AG20443 (cell line): ENCODE measurements at places on chromosomes 13 and 19.

DNA sequence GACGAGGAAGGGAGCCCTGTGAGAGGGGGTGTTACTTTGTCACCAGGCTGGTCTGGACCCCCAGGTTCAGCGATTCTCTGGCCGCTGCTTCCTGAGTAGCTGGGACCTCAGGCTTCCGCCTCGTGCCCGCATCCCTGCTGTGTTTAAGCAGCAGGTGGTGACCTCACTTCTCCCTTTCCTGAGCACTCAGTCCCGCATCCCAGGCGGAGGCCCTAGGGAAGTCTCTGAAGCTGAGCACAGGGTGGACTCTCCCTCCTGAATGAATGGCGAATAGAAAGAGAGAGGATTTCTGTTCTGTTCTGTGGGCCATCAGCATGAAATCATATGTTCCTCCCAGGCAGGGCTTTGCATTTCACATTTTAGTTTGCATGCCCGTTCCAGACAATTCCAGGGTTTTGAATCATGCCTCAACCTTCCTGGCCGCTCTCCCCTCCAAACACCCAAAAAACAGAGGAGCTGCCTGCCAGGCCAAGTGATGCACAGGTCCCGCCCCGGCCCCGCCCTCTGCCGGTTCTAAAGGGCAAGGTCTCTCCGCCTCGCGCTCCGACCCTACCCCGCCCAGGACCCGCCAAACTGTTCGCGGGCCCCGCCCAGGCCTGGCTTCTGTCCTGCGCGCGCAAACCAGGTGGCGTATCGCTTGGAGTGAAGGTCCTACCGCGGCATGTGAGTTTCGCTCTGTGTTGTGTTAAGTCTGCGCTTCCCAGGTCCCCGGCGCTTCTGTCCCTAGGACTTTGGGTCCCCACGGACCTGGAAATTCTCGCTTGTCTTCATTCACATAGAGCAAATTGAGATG is 35.1 kb upstream of the ZNF808 start:
- peak; percentile 29 for DNase-seq

DNA sequence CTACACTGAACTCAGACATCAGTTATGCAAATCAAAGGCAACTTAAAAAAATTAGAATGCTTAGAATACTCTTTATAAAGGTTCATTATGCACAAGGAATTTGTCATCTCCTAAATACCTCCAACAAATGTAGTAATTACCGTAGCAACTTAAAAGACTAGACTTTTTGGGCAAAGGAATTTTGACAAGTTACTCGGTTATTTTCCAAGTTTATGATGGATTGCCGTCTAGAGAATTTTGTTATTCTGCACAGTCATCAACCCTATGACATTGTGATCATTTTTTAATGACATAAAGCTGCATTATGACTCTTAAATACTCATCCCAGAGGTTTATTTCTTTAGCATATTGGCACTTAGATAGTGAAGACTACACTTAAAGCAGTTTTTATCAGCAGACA is 71.9 kb downstream of the TRPC4 start:
- no peak for DNase-seq

- DNase-seq: peak; percentile 16
Observed at GRCh38 chr13:34430294-34430693, 511.8 kb upstream of the NBEA start.

DNA sequence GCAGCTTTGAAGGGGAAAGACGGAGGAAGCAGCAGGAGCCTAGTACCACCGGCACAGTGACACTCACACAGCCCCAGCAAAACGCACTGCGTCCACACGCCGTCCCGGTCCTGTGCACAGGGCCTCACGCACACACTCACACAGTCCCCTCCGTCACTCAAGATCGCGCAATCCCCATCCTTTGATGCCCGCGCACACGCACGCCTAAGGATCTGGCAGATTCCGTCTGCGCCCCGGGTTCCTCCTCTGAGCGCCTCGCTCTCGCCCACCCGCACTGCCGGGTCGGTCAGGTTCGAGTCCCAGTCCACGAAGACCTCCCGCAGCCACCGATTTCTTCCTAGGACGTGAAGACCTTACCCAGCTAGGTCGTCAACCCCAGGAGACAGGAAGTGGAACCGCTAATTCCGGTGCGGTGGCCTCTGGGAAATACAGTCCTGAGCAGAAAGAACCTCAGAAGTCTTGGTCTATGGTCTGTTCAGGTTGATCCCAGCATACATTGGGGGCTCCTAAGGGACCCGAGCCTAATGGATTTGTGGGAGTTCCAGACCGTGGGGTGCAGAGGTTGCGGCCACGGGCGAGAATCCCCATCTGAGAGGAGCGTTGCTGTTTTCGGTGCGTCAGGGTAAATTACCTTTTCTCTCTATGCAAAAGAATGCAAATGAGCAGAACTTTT is at the start of gene ZNF780B:
Gene ZNF780B (minus strand): TSS at position 400 of the 673 bp plus-strand sequence. CDS start 5,899 bp downstream, outside the sequence.
- peak; percentile 78 for DNase-seq

GRCh38 chr13:113774177-113775107 is 15.4 kb downstream of the TMEM255B start:
- peak; percentile 47 for DNase-seq

- peak; percentile 33 for DNase-seq
Observed at GRCh38 chr13:38582133-38582532, 104.7 kb upstream of the FREM2 start.

DNA sequence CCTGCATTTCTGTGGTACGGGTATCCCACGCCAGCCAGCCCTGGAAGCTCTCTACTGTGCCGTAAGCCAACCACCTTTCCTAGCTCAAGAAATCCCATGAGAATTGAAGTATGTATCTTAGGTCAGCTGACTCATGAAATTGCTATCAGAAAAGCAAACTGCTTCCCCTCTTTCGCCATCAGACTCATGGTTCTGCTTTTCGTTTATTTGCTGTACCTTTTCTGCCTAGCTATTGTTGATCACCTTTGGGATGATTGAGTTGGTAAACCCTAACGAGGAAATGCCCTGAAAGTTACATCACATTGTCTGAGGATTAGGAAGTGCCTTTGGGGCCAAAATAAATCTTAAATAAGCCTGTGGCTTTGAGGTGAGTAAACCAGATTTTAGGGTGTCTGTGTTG is at the start of gene ADGRE3:
Gene ADGRE3 (minus strand): TSS at position 81 of the 400 bp plus-strand sequence. CDS start 74 bp downstream, at position 7.
- DNase-seq: no peak

DNA sequence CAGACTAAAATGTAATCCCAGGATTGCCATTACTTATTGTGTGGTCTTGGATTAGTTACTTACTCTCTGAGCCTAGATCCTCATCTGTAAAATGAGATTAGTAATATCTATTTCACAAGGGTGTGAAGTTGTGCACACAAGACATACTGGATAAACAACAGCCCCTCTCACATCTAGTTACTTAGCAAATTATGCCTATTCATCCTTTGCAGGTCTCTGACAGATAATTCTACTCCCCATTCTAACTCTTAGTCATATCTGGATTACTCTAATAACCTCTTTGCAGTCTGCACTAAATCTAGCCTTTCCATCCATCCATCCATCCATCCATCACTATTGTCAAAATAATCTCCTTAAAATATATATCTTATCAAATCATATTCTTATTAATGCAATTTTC is 12.4 kb downstream of the MTRF1 start:
- no peak for DNase-seq

DNA sequence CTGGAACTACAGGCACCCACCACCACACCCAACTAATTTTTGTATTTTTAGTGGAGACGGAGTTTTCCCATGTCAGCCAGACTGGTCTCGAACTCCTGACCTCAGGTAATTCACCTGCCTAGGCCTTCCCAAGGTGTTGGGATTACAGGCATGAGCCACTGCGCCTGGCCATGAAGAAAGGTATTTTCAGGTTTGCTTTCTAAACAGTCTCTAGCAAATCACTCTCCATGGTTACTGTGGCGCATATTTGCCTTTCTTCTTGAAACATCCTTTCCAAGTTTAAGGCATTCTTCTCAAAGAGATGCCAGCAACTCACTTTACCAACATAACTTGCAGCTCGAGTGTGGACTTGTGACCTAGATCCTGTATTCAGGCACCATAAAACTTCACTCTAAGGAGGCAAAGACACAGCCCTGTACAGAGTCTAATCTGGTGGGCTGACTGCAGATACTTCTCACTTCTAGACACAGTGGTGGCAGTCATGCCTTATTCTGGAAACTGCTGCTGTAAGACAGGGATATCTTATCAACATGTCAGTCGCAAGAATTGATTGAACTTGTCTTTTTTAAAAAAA is 461.4 kb upstream of the TSHZ3 start:
- DNase-seq: no peak

DNA sequence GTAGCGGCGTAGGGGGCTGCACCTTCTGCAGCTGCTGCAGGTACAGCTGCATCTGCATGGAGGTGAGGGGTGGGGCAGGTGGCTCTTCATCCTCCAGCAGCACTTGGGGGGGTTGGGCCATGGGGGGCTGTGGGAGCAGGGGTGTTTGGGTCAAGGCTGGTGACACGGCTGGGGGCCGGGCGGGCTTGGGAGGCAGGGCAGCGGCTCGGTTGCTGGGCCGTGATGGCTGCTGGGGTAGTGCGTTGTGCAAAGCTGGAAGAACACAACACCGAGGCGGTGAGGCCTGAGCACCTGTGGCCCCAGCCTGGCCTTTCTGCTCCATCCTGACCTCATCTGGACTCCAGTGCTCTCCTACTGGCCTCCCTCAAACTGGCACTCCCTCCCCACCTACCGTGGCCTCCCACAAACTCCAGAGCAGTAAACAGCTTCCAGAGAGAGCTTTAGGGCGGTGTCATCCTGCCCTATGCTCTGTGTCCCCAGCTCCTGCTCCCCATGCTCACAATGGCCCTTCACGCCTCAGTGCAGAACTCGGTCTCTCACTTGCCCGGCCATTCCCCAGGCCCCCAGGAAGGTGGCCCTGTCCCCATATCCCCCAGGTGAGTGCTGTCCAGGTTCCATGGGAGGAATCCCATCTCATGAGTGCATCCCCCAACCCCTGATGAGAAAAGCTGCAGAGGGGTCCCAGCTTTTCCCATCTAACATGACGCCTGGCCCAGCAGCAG is 11.1 kb upstream of the EPHX3 start:
- no peak for DNase-seq

- peak; percentile 63 for DNase-seq
Observed at GRCh38 chr19:48608798-48609263, 2.3 kb downstream of the SPACA4 start.

- DNase-seq: peak; percentile 39
Observed at GRCh38 chr13:49681842-49682435, 9.3 kb downstream of the EBPL start.

DNA sequence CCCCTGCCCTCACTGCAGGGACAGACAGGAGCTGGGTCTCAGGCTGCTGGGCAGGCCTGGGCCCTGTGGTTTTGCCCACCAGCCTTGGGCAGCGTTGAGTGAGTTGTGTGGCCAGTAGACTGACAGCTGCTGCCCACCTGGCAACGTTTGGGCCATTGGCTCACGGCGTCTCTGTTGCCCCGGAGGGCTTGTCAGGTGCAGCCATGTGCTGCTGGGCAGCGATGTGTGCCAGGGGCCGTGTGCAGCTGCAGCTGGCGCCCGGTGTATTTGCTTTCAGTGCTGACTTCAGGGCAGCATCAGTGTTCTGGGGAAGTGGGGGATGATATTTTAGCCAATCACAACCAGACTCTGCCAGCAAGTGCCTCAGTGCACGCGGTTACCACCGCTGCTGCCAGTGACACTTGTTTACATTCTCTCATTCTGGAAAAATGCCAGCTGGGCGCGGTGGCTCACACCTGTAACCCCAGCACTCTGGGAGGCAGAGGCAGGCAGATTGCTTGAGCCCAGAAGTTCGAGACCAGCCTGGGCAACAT is 10.6 kb downstream of the FZR1 start:
- no peak for DNase-seq

GRCh38 chr19:47512183-47512947 is 2.5 kb downstream of the NAPA start:
- no peak for DNase-seq

DNA sequence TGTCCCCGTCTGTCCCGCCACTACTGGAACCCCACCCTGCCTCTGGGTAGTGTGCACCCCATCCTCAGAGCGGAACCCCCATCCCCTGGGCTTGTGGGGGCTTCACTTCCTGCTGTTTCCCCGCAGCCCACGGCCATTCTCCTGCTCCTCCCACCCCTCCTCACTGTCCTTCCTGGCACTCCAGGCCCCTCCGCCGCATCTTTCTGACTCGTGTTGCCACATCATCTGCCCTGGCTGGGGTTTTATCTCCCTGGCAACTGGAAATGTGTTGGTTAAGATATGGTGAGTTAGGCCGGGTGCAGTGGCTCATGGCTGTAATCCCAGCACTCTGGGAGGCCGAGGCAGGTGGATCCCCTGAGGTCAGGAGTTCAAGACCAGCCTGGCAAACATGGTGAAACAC is 37.3 kb downstream of the KDM4B start:
- DNase-seq: no peak

DNA sequence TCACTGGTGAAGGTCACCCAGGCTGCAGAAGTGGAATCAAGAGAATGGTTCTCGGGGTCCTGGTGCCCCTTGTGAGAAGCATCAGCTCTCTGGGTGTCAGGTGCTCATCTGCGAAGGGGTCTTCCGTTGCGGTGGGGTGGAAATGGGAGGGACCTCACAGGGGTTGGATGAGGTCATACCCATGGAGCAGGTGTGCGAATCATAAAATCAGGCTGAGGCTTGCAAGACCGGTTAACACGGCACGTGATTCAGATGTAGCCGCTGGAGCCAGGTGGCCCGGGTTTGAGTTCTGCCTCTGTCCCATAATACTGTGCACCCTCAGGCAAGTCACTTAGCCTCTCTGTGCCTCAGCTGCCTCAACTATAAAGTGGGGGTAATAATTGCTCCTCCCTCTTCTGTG is 3.9 kb upstream of the KLK15 start:
- no peak for DNase-seq

- DNase-seq: no peak
Observed at GRCh38 chr13:109605846-109606245, 180.5 kb downstream of the IRS2 start.

- DNase-seq: no peak
Observed at GRCh38 chr13:111319998-111320911, at the start of gene TEX29. TSS of gene TEX29 (plus strand) at chr13:111320642. CDS start at chr13:111320891, 249 bp downstream.

- DNase-seq: no peak
Observed at GRCh38 chr19:29457413-29457812, 68.4 kb upstream of the VSTM2B start.

GRCh38 chr19:5960005-5961001 is 17.6 kb downstream of the RANBP3 start:
- DNase-seq: no peak

- no peak for DNase-seq
Observed at GRCh38 chr13:30266756-30267155, 40.6 kb downstream of the KATNAL1 start.

DNA sequence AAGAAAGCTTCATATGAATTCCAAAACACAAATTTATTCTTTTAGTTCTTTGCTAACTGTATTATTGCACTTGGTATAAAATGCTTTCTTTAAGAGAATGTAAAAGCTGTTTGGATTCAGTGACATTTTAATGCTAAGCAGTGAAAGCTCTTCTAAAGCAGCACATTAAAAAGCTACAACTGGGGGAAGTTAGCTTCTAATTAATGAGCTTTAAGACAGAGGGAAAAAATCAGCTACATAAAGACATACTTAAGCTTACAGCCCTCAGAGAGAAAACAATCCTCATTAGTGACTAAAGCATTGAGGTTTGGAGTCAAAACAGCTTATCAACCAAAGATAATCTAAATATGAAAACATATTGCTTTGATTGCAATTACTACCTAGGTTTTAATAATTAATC is 1222.2 kb upstream of the SPRY2 start:
- no peak for DNase-seq

DNA sequence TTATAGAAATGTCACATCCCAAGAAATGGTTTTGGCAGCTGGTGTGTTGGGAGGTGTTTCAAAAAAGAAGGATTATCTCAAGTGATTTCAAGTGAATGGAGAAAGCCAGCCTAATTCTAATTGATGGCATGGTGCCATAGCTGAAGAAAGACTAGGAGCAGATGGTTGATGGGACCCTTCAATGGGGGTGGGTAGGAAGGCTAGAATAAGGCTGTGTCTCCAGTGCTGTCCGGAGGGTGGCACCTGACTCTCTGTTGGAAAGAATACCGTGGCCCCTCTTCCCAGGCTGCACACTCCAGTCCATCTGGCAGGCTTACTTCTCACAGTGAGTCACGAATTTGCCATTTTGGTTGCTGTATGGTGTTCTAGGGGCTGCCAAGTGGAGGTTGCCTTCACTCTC is 51.0 kb upstream of the GPR12 start:
- no peak for DNase-seq
